Muscle of leg (tissue), 16 donors: ENCODE measurements at places on chromosomes 2 and 18. TPM values are rescaled to one million over a fixed set of nuclear protein-coding genes. Genes with fewer than 3 reads are reported as not detected.

Gene LGALSL
- polyA plus RNA-seq = 21.9 TPM

Gene SERPINB11
- polyA plus RNA-seq = not detected

Gene CIDEA
- polyA plus RNA-seq = not detected

Gene AQP12A
- polyA plus RNA-seq = 1.4 TPM

Gene DIPK1C
- polyA plus RNA-seq = 16.9 TPM

Gene UNC80
- 1.0 TPM for polyA plus RNA-seq

Gene STPG4
- polyA plus RNA-seq = not detected

Gene SULT1C2
- 9.4 TPM for polyA plus RNA-seq

Gene ATP5F1A
- 513 TPM for polyA plus RNA-seq

Gene DBI
- 278 TPM for polyA plus RNA-seq

GRCh38 chr2:178229927-178230326 lies 35.6 kb downstream of the OSBPL6 start:
- no peaks in the 10 kb centered on the region for H3K4me1 ChIP-seq
- DNase-seq = peak; percentile 55
- no peaks in the 10 kb centered on the region for H3K27me3 ChIP-seq
- H3K36me3 ChIP-seq = no peaks in the 10 kb centered on the region
- H3K27ac ChIP-seq = no peak overlapping the region

DNA sequence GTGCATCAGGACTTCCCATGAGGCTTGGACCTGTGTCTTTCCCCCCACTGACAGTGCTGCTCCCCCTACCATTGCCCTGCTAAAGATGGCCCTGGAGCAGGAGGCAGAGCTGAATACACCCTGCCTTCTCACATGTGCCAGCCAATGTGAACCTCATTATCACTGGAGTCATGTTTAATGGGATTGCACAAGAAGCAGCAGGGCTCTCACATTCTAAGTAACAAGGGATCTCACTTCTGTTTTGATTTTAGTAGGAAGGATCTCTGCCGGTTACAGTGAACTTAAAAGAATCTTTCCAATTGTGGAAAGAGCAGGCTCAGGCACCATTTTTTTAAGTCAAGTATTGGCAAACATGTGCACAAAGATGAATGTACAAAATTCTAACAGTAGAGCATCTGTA lies 322.1 kb upstream of the MEX3C start:
- no peak overlapping the region for H3K27ac ChIP-seq
- H3K27me3 ChIP-seq = no peaks in the 10 kb centered on the region
- no peak for DNase-seq
- no peaks in the 10 kb centered on the region for H3K4me1 ChIP-seq
- H3K4me3 ChIP-seq = no peak overlapping the region

DNA sequence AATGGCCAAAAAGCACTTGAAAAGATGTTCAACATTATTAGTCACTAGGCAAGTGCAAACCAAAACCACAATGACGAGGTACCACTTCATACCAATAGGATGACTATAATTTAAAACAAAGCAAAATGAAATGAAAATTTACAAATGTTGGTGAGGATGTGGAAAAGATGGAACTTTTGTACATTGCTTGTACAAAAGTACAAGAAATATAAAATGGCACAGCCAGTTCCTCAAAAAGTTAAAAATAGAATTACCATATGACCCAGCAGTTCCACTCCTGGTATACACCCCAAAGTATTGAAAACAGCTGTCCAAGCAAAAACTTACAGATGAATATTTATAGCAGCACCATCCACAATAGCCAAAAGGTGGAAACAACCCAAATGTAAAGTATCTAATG lies 107.8 kb upstream of the XPO1 start:
- no peak overlapping the region for H3K4me3 ChIP-seq
- no peaks in the 10 kb centered on the region for H3K4me1 ChIP-seq
- no peaks in the 10 kb centered on the region for H3K36me3 ChIP-seq
- H3K27ac ChIP-seq = no peak overlapping the region
- no peaks in the 10 kb centered on the region for H3K27me3 ChIP-seq
- DNase-seq = no peak

GRCh38 chr2:102599486-102599885 lies 19.9 kb upstream of the SLC9A2 start:
- H3K4me3 ChIP-seq = no peak overlapping the region
- no peaks in the 10 kb centered on the region for H3K36me3 ChIP-seq
- H3K4me1 ChIP-seq = no peaks in the 10 kb centered on the region
- no peaks in the 10 kb centered on the region for H3K27me3 ChIP-seq
- no peak for DNase-seq
- H3K27ac ChIP-seq = no peak overlapping the region

- no peaks in the 10 kb centered on the region for H3K4me1 ChIP-seq
- peaks cover 14% of the 10 kb centered on the region for H3K27me3 ChIP-seq
- no peak overlapping the region for H3K27ac ChIP-seq
- H3K36me3 ChIP-seq = no peaks in the 10 kb centered on the region
- no peak overlapping the region for H3K4me3 ChIP-seq
Measured at GRCh38 chr18:59906203-59906602, 6.4 kb downstream of the PMAIP1 start.

- no peaks in the 10 kb centered on the region for H3K27me3 ChIP-seq
- no peaks in the 10 kb centered on the region for H3K4me1 ChIP-seq
- no peaks in the 10 kb centered on the region for H3K36me3 ChIP-seq
- no peak overlapping the region for H3K4me3 ChIP-seq
- H3K27ac ChIP-seq = no peak overlapping the region
Measured at GRCh38 chr18:4236940-4237663, 218.0 kb downstream of the DLGAP1 start.

- DNase-seq = peak; percentile 42
- H3K27ac ChIP-seq = peak overlapping the region; percentile 56
- H3K4me1 ChIP-seq = peaks cover 9% of the 10 kb centered on the region
Measured at GRCh38 chr2:38146275-38146906, 70.4 kb upstream of the CYP1B1 start.

GRCh38 chr2:43159797-43160196 lies 66.6 kb downstream of the ZFP36L2 start:
- no peaks in the 10 kb centered on the region for H3K27me3 ChIP-seq
- H3K27ac ChIP-seq = peak overlapping the region; percentile 3
- H3K36me3 ChIP-seq = no peaks in the 10 kb centered on the region
- DNase-seq = no peak
- H3K4me3 ChIP-seq = no peak overlapping the region

DNA sequence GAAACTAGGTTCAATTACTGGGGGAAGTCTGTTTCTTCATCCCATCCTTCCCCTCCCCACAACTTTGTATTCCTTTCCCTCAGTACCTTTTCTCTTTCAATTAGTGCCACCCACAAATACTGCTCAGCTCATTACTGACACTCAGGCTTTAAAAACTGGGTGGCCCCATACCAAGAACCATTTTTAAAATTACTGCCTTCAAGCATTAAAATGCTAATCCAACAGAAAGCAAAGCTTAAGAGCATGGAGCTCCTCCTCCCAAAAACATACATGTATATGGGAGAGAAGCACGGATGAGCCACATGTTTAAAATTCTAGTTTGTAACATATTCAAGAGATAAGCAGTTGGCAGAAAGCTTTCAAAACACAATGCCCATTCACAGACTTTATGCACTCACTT lies 44.0 kb downstream of the IRS1 start:
- peaks cover 12% of the 10 kb centered on the region for H3K4me1 ChIP-seq
- no peaks in the 10 kb centered on the region for H3K27me3 ChIP-seq
- H3K27ac ChIP-seq = no peak overlapping the region
- no peak overlapping the region for H3K4me3 ChIP-seq
- H3K36me3 ChIP-seq = no peaks in the 10 kb centered on the region

GRCh38 chr2:68832233-68832869 lies 38.8 kb downstream of the BMP10 start:
- no peak overlapping the region for H3K4me3 ChIP-seq
- H3K36me3 ChIP-seq = no peaks in the 10 kb centered on the region
- peak overlapping the region; percentile 84 for H3K27ac ChIP-seq
- H3K4me1 ChIP-seq = peaks cover 38% of the 10 kb centered on the region
- DNase-seq = peak; percentile 87
- H3K27me3 ChIP-seq = peaks cover 2% of the 10 kb centered on the region

DNA sequence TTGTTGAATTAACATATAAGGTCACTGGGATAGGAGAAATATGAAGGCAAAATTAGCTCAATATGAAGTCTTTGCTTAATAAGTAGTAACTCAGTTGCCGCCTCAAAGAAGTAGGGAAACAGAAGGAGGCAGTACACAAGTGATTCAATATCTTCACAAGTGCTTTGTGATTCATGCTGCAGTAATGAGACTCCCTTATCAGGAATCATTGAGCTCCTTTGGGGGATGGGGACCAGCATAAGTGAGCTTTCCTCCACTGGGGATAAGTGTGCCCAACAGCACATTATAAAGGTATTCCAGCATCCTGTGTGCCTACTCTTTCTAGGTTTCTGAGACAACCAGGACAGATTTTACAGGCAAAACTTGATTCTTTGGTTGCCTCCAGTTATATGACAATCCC lies 323.4 kb upstream of the UBE2E3 start:
- no peak for DNase-seq
- no peak overlapping the region for H3K4me3 ChIP-seq
- H3K4me1 ChIP-seq = no peaks in the 10 kb centered on the region
- no peak overlapping the region for H3K27ac ChIP-seq
- no peaks in the 10 kb centered on the region for H3K36me3 ChIP-seq

DNA sequence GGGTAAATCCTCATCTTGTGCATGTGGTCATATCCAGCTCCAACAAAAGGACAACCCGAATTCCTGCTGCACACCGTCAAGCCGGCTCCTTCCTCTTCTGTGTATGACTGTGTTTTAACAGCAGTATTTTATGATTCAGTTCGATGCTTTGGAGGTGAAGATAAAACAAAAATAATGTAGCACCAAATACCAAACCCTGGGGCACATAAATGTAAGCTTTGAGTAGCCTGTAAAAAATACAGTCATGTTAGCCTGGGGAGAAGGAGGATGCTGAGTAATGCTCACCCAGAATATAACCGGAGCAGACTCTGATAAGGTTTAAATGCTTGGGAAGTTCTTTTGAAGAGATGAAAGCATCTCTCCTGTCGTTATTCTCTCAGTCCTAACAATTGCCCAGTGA lies 225.0 kb downstream of the SUCLG1 start:
- H3K27me3 ChIP-seq = no peaks in the 10 kb centered on the region
- no peaks in the 10 kb centered on the region for H3K4me1 ChIP-seq
- no peak overlapping the region for H3K4me3 ChIP-seq
- no peak for DNase-seq

DNA sequence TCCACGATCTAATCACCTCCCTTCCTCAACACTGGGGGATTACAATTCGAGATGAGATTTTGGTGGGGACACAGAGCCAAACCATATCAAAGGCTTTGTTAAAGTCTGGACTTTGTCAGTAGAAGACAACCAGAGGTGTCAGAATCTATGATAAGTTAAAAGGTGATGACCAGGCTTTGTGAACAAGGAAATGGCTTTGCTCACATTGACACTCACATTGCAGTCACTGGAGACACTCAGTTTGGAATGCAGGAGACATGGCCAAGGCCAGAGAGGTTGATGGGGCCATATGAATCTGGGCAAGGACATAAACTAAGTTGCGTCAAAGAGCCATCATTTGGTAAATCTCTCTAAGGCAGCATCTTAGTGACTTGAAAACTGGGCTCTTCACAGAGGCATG lies 678.2 kb upstream of the FSHR start:
- no peak overlapping the region for H3K4me3 ChIP-seq
- H3K36me3 ChIP-seq = no peaks in the 10 kb centered on the region
- no peaks in the 10 kb centered on the region for H3K4me1 ChIP-seq

- H3K27ac ChIP-seq = no peak overlapping the region
- H3K36me3 ChIP-seq = peaks cover 19% of the 10 kb centered on the region
- no peak overlapping the region for H3K4me3 ChIP-seq
- peak; percentile 43 for DNase-seq
Measured at GRCh38 chr2:54986264-54986663, 64.0 kb downstream of the RTN4 start.

GRCh38 chr2:10532638-10533101 lies 84.5 kb upstream of the ODC1 start:
- H3K36me3 ChIP-seq = no peaks in the 10 kb centered on the region
- no peaks in the 10 kb centered on the region for H3K27me3 ChIP-seq
- H3K27ac ChIP-seq = no peak overlapping the region
- no peak for DNase-seq

GRCh38 chr18:35662293-35663062 lies 80.9 kb downstream of the GALNT1 start:
- no peaks in the 10 kb centered on the region for H3K4me1 ChIP-seq
- no peak overlapping the region for H3K4me3 ChIP-seq
- H3K36me3 ChIP-seq = peaks cover 6% of the 10 kb centered on the region
- H3K27ac ChIP-seq = no peak overlapping the region
- no peak for DNase-seq

GRCh38 chr2:131040661-131041401 lies 52.4 kb downstream of the FAM168B start:
- H3K36me3 ChIP-seq = peaks cover 7% of the 10 kb centered on the region
- no peak overlapping the region for H3K27ac ChIP-seq
- no peak for DNase-seq
- peaks cover 39% of the 10 kb centered on the region for H3K27me3 ChIP-seq
- H3K4me3 ChIP-seq = no peak overlapping the region
